ENCODE measurements at places on chromosomes 6 and 20.

DNA sequence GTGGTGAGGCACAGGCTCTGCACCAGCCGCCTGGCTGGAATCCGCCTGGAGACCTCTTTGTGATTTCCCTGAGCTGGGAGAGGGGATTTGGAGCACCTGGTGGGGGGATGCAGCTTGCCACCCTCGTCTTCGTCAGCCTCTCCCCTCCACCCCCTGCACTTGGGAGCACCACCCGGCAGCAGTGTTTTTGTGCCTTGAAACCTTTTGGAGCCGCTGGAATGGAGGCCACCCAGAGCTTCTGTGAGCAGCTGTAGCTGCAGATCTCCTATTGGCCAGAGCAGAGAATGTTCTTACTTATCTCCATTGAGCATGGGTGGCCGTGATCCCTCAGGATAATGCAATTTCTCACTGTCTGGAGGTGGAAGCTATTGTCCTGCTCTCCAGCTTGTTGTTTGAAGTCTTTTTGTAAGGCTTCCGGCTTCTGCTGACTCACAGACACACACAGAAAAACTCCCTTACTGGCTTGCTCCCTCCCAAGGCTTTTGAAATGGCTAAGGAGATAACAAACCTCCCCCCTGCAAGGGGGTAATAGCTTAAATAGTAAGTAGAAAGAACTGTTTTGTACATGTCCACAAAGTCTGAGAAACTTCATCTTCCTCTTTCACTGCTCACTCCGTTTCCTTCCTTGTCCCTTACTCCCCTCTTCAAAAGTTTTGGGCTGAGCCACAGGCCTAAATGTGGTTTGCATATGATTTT lies 271.2 kb downstream of the PRL start:
- DNase-seq = no peak

- no peak for DNase-seq
Observed at GRCh38 chr6:22512686-22513427, 56.5 kb upstream of the HDGFL1 start.

DNA sequence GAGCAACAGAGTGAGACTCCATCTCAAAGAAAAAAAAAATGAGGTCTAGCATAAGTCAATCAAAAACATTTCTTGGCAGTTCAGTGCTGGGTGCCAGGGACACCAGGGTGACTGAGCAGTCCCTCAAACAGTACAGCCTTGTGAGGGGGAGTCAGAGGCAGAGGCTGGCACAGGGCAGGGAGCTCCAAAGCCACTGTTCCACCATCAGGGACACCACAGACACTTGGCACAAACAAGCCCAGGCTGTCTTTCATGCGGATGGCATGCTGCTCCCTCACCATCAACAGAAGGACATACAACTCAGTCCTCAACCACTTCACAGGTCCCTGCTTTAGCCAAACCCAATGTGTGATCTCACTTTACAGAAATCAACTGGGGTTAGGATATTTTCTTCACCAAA lies 36.0 kb upstream of the GRM4 start:
- no peak for DNase-seq

- no peak for DNase-seq
Observed at GRCh38 chr20:49282584-49283171, 4.8 kb upstream of the ZNFX1 start.

DNA sequence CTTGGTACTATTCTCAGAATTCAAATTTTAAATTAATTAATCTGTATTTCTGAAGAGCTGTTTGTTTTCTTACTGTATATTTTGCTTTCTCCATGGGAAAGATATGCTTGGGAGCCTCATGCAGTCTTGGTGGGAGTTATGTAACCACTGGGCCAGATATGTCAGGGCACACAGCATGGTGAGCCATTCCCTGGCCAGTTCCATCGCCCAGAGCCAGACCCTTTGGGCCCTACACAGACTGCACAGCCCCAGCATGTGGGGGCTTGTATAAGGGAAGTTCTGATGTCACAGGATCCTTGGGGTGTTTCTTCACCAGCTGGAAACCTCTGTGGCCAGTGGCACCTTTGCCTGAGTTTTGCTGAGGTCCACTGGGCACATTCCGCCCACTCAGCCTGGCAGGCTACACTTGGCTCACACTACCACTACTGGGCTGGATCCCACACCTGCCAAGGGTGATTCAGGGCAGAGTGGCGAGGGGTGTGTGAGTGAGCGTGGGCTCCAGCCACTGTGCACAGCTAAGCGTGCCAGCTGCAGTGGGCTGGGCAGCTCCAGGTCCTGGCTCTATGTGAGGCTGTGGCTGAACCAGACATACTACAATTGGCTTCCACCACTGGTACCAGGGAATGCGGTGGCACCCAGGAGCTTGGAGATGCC lies 293.5 kb downstream of the ARHGAP18 start:
- DNase-seq = no peak

DNA sequence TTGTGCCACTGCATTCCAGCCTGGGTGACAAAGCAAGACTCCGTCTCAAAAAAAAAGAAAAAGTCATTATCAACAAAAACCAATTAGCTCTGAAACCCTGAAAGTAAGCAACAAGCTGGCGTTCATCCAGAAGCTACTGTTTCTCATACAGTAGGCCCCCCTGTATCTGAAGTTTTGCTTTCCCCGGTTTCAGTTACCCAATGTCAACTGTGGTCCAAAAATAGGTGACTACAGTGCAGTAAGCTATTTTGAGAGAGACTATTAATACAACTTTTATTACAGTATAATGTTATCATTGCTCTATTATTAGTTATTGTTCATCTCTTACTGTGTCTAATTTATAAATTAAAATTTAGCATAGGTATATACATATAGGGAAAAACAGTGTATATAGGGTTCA lies 135.1 kb downstream of the KIF16B start:
- DNase-seq = no peak

- no peak for DNase-seq
Observed at GRCh38 chr6:111808493-111808892, 64.8 kb downstream of the FYN start.

DNA sequence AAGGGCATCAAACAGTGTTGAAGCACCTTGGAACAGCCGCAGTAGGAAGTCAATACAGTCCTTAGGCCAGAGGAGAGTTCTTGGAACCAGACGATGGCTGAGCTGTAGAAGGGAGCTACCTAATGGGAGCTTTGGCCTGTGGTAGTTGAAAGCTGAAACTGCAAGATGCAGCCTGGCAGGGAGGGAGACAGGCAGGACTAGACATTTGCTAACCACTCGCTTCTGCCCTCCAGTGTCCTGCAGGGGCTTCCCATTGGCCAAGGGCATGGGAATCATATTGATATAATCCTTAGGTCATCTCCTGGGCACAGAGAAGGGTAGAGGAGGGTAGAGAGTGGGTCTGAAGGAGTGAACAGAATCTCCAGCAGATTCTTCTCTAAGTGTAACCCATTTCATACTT lies 60.4 kb downstream of the TPD52L1 start:
- no peak for DNase-seq

DNA sequence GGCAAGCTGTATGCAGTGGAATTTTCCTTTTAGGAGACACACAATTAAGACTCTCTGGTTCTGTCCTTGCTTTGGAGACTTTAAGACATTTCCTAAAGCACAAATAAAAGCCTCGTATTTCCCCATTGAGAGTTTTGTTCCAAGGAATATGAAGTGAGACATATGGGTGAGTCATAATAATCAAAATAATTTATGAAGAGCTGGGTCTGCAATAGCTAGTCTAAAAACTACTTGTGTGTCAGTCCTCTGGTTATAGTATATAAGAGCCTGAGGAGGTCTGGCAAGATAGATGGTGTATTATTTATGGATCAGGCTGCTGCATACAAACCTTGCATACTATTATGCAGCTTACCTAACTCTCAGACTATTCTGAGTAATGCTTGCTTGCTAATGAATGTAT lies 142.6 kb downstream of the ADGRG6 start:
- DNase-seq = no peak

DNA sequence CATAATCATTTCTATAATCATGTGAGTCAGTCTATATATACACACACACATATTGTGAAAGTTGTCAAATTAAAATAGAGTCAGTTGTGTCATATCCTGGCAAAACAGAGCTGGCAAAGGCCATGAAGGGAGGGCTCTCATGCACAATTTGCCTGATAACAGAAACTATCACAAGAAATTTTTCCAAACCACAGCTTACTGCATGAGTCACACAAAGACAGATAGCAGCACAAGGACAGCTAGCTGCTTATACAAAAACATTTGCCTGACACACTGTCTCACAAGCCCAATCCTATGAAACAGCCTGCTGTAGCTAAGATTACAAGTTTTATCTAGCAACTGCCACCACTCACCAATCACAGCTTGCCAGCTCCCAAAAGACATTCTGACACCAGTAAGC lies 848.5 kb upstream of the MAN1A1 start:
- DNase-seq = no peak

DNA sequence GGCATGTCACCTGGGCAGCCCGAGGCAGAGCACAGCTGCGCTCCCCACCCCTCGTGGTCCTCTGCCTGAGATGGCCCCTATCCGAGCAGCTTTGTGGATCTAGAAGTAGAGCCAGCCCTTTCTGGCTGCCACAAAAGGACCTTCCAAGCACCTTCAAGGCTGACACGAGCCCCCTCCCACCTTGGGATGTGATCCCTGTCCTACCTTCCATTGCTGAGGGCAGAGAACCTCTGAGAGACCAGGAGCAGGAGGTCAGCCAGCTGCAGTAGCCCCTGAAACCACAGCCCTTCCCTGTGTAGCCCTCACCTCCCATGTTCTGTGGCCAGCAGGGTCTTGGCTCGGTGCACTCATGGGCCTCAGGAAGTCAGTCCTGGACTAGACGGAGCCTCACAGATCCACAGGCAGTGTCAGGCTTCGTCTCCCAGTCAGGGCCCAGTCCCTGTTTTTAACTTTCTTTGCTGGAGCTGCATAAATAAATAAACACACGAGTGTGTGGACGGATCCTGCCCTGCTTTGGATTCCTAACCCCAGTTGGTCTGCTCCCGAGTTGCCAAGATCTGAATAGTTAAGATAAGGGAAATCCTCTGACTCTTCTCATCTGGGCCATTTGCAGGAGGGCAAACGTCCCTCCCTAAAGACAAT lies 507.7 kb downstream of the PREX1 start:
- no peak for DNase-seq

DNA sequence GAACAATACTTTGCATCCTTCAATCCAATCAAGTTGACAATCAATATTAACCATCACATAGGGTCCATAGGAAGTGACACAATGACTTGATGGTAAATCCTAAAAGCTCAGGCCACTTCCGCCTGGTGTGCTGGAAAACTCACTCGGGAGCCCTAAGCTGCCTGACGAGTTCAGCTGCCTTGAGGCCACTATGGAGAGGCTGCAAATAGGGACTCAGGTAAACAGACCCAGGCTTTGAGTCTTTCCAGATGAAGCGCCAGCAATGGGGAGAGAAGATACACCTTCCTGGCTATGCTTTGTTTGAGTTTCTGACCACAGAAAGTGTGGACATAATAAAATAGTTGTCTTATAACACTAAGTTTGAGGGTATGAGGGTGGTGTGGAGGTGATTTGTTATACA lies 112.6 kb downstream of the GPR63 start:
- no peak for DNase-seq

DNA sequence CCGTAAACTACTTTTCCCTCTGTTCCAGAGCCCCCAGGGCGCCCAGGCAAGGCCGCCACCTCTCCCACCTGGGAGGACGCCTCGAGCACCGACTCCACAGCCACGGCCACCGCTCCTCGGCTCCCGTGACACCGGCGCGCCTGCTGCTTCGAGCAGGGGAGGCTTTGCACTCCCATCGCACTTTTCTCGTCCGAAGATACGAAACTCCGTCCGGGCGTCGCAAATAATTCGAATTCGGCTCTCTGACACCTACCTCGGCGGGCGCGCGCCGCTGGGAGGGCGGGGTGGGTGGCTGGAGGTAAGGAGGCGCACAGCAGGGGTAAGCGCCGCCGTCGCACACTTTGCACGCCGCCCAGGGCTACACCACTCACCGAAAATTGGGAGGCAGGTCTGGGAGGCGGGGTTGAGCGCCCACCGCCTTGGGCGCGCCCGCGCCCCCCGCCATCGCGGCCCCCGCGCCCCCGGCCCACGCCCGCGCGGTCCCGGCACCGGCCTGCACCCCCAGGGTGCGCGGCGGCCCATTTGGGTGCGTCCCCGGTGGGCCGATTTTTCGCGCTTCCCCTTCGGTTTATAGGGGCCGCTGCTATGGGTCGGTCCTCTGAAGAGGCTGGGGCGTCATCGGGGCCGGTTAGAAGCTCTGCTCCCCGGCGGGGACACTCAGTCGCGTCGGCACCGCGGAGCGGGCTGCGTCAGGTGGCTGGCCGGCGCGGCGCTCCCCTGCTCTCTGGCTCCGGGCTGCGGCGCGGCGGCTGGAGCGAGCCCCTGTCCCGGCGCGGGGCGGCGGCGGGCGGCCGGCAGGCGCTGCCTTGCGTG lies 36.2 kb downstream of the GNAS start:
- DNase-seq = no peak

DNA sequence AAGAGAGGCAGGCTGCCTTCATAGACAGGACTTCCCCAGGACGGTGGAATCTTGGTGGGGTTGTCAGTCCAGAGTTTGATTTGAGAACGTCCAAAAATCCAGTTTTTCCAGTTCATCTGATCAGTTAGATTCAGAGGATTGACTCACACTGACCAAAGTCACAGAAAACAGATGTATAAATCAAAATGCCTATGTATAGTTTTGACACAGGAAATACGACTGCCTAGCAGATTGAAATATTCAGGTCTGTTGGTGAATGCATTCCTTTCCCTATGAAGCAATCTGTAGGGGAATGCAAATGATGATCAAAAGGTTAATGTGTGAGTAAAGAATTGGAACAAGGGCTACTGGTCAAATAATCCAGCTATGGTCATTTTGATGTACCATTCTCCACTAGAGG lies 29.7 kb upstream of the GFOD1 start:
- DNase-seq = no peak

- DNase-seq = no peak
Observed at GRCh38 chr6:83600459-83600858, 88.1 kb downstream of the PRSS35 start.

- no peak for DNase-seq
Observed at GRCh38 chr6:40732878-40733277, 145.7 kb upstream of the LRFN2 start.

DNA sequence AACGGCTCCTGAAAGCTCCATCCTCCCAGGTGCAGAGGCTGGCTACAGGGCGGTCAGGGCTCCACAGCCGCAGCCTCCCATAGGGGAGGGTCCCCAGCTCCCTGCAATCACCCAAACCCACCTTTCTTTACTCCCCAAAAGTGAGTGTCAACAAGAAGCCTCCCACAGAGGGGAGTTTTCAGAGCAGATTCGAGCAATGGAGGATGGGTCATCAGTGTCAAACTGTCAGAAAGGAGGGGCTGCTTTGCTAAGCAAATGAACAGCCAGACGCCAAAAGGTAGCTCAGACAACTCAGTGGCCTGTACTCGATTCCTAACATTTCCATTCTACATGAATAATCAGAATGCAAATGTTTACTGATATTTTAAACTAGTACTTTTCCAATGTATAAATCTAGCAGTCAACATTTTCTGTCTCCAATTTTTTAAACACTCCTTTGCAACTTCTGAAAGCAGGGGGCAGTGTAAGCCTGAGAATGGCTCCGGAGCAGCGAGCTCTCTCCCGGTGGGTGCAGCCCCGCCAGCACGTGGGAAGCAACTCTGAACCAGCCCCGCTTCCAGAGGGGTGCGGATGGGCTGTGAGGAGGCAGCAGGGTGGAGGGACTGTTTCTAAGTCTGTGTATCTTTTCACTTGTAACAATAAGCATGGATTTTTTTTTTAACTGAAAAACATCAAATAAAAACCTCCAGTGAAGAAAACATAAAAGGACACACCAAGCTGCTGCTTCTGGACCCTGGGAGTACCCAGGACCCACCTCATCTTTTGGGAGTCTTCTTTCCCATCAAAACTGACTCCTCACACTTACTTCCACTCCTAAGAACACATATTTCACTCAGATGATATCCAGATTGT lies 54.9 kb downstream of the TAF4 start:
- peak; percentile 49 for DNase-seq
